Stimulated activated CD8-positive, alpha-beta memory T cell treated with anti-CD3 and anti-CD28 coated beads, Interleukin-7, amount 100 ng/mL, for 4 hours (primary cell): ENCODE measurements at places on chromosomes 11 and 22.

- no peak for DNase-seq
Observed at GRCh38 chr11:59259867-59260475, 47.2 kb upstream of the MPEG1 start.

DNA sequence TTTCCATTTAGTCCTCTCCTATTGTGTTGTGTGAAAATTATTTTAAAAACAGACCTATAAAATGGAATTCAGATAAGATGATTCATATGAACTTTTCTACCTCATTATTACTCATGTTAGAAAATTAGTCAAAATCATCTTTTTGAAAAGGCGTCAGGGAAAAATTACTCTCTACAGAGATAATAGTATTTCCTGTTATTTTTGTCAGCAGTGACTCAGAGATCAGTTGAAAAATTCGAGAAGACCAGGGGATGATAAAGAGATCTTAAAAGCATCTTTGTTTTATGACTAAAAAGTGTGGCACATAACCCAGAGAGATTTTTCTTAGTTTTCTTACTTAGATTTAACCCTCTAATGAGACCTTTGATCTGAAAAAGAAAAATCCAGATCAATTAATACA, 157.9 kb upstream of the CARD18 start:
- DNase-seq = no peak

DNA sequence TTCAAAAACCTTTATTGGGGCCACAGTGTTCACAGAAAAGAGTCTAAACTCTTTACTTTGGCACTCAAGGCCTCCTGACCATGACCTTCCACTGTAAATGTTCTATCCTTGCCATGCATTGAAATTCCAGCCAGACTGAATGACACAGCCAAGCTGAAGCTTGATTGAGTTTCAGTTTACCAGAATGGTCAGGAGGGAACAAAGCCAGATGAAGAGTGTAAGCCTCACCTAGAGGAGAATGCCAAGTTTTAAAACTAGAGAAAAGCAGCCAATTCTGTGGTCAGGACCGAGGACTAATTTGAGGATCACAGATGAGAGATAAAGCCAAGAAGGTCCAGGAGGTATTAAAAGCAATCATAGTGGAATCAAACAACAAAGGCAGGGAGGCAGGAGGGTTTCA, 215.3 kb downstream of the KCNA4 start:
- DNase-seq = no peak

DNA sequence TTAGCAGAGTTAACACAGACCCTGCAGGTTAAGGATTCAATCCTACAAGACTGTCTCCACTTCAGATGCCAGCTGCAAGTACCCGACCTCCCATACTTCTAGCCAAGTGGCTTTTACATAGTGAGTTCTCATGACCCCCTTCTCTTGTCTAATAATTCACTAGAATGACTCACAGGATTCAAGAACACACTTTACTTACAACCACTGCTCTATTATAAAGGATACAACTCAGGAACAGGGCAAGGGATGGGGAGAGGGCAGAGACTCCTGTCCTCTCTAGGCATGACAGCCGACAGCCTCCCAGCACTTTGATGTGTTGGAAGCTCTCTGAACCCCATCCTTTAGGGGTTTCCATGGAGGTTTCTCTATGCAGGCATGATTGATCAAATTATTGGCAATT, 60.0 kb downstream of the MYO18B start:
- DNase-seq = no peak

GRCh38 chr11:13373216-13373615, 89.8 kb downstream of the BTBD10 start:
- DNase-seq = no peak

GRCh38 chr22:23837911-23838680, 710 bp downstream of the DERL3 start:
- no peak for DNase-seq

DNA sequence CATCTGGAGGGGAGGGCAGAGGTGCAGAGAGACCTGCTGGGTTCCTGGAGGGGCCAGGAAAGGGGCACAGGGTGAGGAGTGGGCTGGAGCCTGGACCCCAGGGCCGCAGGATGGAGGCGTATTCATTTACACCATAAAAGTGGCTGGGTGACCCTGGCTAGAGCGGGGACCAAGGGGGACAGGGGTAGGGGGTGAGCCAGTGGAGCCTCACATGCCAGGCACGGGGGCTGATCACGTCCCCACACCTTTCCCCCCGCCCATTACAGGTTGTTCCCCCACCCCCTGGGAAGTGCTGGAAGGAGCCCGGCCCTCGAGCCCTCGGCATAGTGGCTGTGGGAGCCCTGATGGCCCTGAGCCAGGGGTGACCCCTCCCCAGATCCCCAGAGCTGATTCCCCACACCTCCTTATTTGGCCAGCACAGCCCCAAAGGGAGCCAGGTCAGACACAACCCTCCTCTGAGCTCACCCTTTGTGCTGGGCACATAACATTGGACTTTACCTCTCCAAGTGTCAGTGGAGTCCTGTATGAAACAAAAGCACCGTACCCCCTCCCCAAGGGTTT, 781 bp downstream of the TCIRG1 start:
- DNase-seq = no peak

DNA sequence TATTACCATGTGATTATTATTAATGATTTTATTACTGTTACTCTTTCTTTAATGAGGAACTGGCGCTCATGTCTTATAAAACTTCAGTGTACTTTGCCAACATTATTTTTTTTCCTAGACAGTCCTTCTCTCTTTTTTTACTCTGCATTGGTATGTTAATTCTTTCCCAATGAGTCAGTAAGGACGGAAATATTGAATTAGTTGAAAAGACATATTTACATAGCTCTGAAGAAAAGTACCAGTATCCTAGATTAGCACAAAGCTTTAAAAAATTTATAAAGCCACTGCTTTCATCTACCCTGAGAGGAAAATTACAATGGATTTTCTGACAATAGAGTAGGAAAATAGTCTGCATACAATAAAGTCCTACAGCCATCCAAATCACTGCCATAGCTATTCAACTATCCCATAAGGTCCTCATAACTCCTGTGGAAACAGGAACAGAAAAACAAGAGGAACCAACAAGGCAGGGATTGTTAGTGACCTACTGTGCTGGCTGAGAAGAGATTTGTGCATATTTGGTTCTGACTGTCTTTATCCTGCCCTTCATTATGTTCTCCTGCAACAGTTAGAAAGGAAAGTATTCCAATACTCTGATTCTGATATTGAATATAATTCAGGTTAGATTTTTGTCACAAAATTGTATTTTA, 314.4 kb downstream of the AASDHPPT start:
- no peak for DNase-seq

DNA sequence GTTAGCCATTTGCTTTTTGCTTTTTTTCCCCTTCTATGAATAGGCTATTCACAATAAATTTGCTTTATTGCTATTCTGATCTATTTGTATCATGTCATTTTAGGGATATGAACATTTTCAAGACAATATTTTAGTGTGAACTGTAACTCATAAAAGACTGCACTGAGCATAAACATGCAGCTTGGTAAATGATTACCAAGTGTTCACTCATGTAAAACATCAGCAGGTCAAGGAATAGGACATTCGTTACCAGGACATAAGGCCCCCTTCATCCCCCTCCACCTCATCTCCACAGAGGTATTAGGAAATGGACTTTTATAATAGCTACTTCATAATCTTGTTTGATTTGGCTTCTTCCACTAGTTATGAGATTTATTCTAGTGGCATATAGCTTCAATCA, 12.4 kb downstream of the NLRP14 start:
- no peak for DNase-seq

- DNase-seq = no peak
Observed at GRCh38 chr11:64910451-64911093, 6.4 kb downstream of the ATG2A start.

DNA sequence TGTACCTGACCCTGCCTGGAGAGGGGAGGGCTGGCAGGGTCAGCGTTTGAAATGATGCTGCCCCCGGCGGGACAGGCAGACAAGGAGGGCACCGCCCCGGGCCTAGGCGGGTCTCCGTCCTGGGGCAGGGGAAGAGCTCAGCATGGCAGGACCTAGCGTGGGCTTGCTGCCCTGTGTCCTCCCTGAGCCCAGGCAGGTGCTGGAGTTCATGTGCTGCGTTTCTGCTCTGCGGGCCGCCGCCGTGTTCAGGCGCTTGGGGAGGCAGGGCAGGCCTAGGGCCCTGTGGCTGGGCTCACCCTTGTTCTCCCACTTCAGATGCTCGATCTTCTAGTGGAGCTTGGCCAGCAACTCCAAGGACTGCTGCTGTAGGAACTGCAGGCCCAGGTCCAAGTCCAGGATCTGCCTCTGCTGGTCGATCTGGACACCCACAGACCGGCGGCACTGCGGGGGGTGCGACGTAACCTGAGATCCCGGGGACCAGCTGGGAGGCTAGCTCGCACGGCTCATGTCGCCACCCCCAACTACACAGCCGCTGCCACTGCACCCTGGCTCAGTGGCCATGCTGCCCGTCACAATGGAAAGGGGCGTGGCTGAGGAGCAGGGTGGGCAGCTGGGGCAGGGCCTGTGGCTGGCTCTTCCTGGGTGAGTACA, 84.4 kb downstream of the MED15 start:
- DNase-seq = no peak

- DNase-seq = peak; percentile 50
Observed at GRCh38 chr11:118699506-118700220, 20.2 kb upstream of the TREH start.

DNA sequence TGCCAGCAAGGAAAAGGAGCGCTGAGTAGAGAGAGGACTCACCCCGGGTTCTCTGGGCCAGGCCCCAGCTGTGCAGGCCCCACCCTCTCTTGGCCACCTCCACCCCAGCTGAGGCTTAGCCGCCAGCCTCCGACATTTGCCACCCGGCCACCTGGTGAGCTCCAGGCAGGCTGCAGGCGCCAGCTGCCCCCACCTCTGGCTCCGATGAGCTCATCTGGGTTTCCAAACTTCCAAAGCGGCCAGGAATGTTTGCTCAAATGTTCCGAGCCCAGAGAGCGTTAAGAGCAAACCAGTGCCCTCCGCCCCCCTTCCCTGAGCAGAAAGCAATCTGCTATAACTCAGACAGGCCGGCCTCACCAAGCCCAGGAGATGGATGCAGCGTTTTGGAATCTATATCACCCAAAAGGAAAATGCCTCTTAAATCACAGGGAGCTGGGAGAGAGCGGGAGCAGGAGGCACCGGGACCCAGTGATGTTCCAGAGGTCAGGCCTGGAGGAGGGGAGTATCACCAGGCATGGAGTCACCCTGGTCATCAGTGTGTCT, 9.1 kb upstream of the MN1 start:
- no peak for DNase-seq
